ENCODE measurements at places on chromosomes 13 and 19. TPM values are rescaled to one million over a fixed set of nuclear protein-coding genes. Genes with fewer than 3 reads are reported as not detected.

DNA sequence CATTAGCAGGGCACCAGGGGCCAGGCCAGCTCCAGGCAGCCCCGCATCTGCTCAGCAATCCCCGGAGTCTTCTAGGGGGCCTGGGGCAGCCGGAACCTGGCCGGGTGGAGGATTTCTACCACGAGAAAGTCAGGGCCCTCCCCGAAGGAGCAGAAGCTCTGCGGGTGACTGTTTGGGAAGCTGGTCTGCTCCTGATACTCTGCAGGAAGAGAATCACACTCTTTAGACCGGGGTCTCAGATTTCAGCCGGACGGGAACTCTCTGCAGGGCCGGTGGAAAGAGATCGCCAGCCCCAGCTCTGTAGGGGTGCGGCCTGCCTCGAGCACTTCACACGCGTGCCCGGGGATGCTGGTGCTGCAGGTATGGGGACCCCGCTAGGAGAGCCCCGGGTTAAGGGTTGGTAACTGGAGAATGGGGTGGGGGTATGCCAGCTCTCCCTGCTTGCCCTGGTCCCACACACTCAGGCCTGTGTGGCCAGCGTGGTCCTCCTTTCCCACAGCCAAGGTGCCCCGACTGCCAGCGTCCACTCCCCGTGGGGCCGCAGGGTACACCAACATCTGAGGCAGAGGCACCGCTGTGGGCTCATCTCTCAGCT lies 20.1 kb downstream of the RASA3 start:
- no peak for DNase-seq

The SOX1 gene
- total RNA-seq: not detected

DNA sequence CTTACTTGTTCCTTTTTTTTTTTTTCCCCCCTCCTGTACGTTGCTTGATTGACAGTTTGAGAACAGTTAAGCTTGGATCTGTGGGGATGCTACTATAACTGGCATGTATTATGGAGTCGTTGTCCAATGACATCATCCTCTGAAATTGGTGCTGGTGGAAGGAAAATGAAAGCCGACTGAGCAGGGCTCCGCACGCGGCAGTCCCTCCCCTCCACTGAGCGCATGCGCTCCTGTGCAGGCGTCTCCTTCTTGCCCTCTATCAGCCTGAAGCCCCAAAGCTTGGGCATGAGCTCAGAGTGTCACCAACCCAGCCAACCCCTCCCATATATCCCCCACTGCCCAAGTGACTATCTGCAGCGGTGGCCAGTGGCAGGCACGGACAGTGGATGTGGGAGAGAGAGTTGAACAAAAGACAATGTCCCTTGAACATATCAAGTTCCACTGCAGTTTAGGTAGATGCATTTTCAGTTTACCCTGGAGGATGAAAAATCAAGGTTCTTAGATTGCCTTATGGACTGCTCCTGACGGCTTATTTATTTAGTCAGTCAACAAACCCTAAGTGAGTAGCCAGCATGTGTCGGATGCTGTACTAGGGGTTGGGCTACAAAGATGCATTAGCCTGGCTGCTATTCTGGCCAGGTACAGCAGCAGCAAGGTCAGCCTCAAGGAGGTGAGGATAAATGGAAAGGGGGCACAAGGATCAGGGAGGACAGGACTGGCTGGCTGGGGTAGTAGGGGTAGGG lies 20.8 kb downstream of the MBNL2 start:
- no peak for DNase-seq

- no peak for DNase-seq
Measured at GRCh38 chr13:74839656-74840055, 642.3 kb downstream of the TBC1D4 start.

The CATSPERD gene
- total RNA-seq: not detected

The GPR12 gene
- not detected for total RNA-seq

GRCh38 chr13:73903561-73903960 lies 230.6 kb downstream of the KLF12 start:
- DNase-seq: no peak

- no peak for DNase-seq
Measured at GRCh38 chr19:2329149-2329478, 630 bp downstream of the SPPL2B start.

DNA sequence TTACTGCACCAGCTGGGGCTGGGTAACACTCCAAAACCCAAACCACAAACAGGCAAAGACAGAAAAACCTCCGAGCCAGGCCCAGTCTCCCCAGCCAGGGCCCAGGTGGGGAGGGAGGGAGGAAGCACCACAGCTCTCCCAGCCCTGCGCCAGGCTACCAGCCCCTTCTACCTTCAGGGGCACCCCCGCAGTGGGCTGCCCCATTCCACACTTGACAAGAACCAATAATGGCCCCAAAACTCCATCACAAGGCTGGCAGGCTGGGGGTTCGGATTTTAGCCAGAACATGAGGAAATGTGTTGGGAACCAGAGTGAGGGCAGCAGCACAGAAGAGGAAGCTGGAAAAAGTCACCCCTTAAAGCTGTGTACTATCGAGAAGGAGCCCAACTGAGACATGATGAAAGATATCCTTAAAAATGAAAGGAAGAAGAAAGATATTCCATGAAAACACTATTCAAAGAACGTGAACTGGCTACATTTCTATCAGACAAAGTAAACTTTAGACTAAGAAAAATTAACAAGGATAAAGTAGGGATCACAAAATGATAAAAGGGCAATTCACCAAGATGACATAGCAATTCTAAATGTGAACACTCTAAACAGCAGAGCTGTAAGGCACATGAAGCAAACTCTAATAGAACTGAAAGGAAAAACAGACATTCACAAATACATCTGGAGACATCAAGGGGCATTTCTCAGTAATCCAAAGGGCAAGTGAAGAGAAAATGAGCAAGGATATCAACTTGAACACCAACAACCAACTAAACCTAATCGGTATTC lies 12.9 kb downstream of the TUBGCP3 start:
- DNase-seq: no peak

DNA sequence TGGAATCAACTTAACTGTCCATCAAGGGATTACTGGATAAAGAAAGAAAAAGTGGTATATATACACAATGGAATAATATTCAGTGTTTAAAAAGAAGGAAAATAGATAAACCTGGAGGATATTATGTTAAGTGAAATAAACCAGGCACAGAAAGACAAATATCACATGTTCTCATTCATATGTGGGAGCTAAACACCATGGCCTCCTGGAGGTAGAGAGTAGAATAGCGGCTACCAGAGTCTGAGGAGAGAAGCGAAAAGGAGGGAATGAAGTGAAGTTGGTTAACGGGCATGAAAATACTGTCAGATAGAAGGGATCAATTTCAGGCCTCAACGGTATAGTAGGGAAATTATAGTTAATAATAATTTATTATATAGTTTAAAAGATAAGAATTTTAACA lies 147.5 kb upstream of the OBI1 start:
- DNase-seq: no peak

The MCEMP1 gene
- total RNA-seq: 0.92 TPM

- DNase-seq: no peak
Measured at GRCh38 chr13:80469105-80469852, 128.4 kb upstream of the SPRY2 start.

- no peak for DNase-seq
Measured at GRCh38 chr13:109734002-109734785, 52.2 kb downstream of the IRS2 start.

GRCh38 chr13:31945202-31945961 lies 86.2 kb upstream of the FRY start:
- DNase-seq: no peak

DNA sequence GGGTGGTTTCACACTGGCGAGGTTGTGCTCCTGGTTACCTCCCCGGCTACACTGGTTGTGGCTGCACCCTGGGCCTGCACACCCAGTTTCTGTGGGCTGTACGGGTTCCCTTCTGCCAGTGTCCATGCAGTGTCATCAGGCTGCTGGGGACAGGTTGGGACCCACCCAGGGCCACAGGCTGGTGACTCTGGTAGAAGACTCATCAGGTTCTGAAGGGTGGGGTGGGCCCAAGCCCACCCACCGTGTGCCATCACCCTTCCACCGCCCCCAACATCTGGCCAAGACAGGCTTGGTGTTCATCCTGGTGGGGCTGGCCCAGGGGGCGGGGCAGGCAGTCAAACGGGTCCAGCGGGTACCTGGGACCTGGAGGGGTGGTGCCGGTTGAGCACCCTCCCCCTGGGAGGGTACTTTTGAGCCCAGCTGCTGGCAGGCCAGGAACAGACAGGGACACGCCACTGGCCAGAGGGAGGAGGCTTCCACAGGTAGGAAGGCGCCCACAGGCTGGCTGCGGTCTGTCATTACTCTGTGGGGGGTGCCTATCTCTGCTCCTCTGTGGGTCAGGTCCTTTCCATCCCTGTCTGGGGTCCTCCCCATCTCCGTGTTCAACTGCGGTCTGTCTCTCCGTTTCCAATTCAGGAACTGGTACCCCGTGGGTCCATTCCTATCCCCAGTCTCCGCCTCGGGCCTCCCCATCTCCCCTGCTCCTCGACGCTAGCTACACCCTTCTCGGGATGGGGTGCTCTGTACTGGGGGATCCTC lies at the start of gene RNF225:
TSS of gene RNF225 (plus strand) at position 437 of the 759 bp plus-strand sequence. CDS start 434 bp downstream, outside the sequence.
- DNase-seq: no peak

- no peak for DNase-seq
Measured at GRCh38 chr13:63381078-63381859, 1965.6 kb upstream of the PCDH20 start.

DNA sequence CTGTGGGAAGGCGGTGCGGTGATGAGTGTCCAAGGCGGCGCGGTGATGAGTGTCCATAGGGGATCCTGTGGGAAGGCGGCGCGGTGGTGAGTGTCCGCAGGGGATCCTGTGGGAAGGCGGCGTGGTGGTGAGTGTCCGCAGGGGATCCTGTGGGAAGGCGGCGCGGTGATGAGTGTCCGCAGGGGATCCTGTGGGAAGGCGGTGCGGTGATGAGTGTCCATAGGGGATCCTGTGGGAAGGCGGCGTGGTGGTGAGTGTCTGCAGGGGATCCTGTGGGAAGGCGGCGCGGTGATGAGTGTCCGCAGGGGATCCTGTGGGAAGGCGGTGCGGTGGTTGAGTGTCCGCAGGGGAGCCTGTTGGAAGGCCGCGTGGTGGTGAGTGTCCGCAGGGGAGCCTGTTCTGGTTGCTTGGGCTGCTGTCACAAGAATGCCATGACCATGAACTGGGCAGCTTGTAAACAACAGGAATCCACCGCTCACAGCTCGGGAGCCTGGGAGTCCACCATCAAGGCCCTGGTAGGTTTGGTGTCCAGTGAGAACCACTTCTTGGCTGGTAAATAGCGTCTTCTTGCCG lies 21.4 kb downstream of the TFDP1 start:
- DNase-seq: no peak

DNA sequence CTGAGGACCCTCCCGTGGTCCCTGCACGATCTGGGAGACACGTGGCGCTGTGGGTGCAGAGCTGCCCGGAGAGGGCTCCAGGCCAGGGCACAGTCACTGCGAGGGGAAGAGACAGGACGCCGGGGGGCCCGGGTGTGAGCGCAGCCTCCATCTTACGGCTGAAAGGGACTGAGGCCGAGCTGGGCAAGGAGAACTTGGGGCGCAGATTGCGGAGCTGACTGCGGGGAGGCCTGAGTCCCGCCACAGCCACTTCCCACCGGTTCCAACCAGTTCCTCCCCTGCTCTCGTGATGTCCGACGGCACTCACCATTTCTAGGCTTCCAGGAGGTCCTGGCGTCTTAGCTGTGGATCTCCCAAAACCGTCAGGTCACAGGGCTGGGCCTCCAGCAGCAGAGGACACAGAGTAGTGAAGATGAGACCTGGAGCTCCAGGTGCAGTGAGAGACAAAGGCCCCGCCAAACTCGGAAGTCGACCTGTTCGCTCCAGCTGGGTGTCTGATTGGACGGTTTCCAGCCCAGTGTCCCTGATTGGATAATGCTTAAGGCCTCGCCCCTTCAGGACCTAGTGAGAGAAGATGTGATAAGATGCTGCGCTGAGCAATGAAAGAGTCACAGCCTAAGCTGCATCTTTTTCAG lies 4.8 kb upstream of the ZNF253 start:
- DNase-seq: peak; percentile 44

GRCh38 chr19:52120286-52120685 lies 19.5 kb downstream of the ZNF616 start:
- no peak for DNase-seq

GRCh38 chr13:29909975-29910674 lies 59.7 kb upstream of the UBL3 start:
- DNase-seq: no peak

The CTU1 gene
- 3.4 TPM for total RNA-seq

The ZNF560 gene
- not detected for total RNA-seq

DNA sequence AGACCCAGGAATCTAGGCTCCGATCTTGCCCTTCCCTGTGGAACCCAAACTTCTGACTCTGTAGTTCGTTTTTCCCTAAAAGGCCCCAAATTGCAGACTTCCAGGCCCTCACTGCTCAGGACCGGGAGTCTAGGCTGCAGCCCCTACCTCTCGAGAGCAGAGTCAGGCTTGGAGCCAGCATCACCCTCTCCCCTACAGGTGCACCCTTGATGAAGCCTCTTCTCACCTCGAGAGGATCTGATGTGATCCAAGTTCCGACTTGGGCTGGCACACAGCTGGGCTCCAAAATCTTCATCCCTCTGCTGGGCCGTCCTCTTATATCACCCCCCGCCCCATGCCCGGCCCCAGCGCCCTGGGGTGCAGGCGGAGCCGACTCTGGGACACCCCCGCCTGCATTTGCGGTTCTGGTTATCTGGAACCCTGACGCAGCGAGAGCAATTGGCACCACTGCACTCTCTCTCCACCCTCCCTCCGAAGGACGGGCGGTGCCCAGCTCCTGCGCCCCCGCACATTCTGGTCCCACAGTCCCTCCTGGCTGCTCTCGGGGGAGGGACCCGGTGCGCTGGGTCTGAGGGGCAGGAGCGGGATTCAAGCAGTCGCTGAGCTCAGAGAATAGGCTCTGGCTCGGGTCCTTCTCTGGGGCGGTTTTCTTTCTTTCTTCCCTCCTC lies at the start of gene KLK7:
TSS of gene KLK7 (minus strand) at position 293 of the 668 bp plus-strand sequence. CDS start 1,518 bp downstream, outside the sequence.
- DNase-seq: no peak

The RASGRP4 gene
- total RNA-seq: 1.9 TPM

- no peak for DNase-seq
Measured at GRCh38 chr13:113169277-113170272, 11.1 kb downstream of the PROZ start.

Measured in liver (tissue), 10 donors.